AG04449 (cell line): ENCODE measurements at places on chromosomes 3 and 15.

DNA sequence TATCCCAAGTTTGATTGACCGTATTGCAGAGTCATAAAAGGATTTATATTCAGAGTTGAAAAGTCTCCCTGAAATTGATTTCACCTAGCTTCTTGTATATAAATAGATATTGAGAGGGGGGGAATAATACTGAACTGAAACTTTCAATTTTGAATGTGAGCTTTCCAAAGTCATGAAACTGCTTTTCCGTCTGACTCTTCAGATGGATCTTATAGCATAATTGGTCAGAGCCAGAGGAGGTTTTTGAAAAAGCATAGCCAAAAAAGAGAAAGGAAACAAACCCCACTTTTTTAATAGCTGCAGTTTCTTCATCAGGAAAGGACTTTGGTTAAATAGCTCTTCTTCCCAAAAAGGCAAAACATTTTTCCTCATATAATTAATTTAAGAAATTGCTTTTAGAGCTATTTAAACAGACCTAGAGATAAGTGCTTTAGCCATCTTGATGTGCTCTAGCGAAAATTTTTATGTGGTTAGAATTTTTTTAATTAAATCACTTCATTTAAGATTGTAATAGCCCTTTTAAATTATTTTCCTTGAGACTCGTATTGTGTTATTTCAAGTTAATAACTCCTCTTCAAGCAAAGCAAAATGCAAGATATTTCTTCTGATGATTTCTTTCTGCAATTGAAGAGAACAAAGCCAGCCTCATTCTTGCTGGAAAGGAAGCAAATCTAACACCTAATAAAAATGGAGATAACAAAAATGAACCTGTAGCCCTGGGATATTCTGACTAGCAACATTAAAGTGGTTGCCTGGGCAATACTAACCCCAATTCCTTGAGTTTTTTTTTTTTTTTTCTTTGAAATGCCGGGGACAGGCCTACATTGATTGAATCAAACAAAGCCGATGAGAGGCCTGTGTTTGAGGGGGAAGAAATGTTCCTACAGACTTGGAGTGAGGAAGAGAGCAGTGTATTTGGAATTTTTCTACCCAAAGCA is 173.6 kb downstream of the PTPRG start:
- DNase-seq = no peak

DNA sequence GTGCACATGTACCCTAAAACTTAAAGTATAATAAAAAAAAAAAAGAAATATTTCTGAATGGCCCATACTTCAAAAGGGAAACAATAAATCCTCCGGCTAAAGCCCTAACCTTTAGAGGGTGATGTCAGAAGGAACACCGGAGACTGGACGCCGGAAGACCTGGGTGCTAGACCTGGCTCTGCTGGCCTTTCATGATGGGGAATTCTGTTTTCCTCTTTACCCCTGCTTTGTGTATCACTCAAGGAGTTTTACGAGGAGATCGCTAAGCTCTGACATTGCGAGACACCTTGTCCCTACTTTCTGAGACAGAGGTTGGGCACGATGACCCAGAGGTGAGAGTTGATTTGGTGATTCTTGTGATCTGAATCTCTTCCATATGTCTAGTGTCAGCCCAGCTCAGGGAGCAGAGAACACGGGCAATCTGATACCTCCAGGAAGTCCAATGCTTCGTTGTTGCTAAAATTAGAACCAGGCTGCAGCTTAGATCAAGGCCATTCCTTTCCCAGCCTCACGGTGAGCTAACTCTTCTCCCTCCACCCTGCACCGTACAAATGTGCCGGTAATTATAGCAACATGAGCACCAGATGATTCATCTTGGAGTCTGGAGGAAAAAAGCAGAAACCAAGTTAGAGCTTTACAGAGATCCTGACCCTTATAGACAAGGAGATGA is 42.0 kb upstream of the CFAP161 start:
- DNase-seq = peak; percentile 86

GRCh38 chr3:111548756-111549155 is 6.8 kb downstream of the CD96 start:
- DNase-seq = no peak

- no peak for DNase-seq
Measured at GRCh38 chr3:43760938-43761337, 70.2 kb downstream of the ABHD5 start.

- no peak for DNase-seq
Measured at GRCh38 chr3:114933407-114933806, 213.7 kb downstream of the ZBTB20 start.
